Stimulated activated CD8-positive, alpha-beta memory T cell treated with anti-CD3 and anti-CD28 coated beads, Interleukin-4, amount 100 ng/mL, for 1 hour (primary cell): ENCODE measurements at places on chromosomes 13 and 19.

GRCh38 chr19:13794398-13794756, 866 bp upstream of the ZSWIM4 start:
- no peak for DNase-seq

GRCh38 chr13:45048890-45049407, 59.6 kb downstream of the GPALPP1 start:
- DNase-seq, result no peak

- no peak for DNase-seq
Observed at GRCh38 chr19:11843722-11844121, 4.8 kb upstream of the ZNF439 start.

GRCh38 chr13:109500146-109500773, 286.1 kb downstream of the IRS2 start:
- DNase-seq, result no peak
